ENCODE measurements at places on chromosomes 1 and 21.

DNA sequence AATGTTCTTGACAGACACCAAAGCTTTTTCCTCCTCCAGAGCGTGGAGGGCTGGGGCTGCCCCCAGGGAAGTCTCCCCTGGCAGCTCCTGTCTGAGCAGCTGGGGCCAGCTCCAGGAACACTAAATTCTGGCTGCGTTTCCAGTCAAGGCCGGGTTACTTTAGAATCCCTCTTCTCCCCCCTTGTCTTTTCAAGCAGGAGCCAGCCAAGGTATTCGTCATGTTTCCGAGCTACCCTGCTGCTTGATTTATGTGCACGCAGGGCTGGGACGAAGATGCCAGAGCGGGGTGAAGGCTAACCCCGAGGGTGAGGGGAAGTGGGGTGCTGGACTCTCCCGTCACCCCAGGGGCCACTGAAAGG is 68.1 kb upstream of the ANGPTL1 start:
- DNase-seq, result no peak

DNA sequence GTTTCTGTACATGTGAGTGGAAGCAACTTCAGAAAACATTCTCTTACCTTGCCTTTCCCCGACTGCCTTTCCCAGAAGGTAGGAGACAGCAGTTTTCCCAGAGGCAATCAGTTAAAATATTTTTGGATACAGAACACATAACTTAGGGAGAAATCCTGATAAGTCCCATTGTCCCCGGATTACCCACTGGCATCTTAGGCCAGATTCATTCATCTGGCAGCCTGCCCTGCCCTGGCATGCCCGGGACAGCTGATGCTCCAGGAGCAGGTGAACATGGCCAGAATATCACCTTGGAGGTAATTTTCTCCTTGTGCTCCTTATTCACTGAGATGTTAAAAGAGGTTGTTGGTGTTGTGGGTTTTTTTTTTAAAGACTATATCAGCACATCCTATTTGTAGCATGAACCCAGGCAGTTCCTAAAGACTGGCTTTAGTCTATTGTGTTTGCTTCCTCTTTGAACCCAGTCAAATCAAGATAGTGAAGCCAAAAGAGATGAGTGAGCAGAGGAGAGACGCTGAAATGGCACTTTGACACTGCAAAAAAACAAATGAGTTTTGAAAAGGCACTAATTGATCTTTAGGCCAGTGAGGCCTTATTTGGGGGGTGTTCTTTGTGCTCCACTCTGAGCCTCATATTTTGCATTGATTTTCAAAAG is 139.6 kb downstream of the PLPP3 start:
- DNase-seq, result no peak

DNA sequence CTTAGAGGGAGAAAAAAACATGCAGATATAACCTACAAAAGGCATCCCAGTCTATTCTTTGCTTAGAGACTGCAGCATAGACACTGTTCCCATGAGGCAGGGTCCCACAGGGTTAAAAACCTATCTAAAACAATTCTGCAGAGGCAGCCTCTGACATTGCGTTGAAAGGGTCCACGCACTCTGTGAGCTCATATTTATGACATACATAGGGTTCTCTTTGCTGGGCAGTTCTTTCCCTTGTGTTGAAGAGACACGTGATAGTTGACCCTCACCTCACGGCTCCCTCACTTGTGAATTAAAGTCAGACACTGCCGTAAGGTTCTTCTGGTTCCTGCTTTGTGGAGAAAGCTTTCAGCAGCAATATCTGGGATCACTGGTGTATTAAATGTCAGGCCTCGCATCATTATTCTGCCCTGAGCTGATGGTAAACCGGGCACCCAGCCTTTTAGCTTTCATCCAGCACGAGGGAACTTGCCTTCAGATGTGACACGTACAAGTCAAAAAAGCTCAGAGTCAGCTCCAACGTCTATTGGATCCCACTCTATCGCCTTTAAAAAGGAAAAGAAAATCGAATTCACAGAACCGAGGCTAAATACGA is 52.8 kb upstream of the HNRNPU start:
- DNase-seq, result no peak

DNA sequence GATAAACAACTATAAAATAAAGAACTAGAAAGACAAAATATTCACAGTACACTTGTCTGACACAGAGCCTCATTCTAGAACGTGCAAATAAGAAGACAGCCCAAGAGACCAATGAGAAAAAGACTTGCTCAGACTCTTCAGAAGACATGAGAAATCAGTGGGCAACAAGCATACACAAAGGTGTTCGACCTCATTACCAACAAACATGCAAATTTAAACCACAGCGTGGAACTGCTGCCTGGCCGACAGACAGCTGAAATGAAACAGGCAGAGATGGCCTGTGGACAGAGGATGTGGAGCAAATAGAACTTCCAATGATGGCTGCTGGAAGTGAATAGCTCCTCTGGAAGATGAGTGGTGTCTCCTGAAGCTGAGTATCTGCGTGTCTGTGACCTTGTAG is 22.4 kb upstream of the COL6A1 start:
- DNase-seq, result no peak

DNA sequence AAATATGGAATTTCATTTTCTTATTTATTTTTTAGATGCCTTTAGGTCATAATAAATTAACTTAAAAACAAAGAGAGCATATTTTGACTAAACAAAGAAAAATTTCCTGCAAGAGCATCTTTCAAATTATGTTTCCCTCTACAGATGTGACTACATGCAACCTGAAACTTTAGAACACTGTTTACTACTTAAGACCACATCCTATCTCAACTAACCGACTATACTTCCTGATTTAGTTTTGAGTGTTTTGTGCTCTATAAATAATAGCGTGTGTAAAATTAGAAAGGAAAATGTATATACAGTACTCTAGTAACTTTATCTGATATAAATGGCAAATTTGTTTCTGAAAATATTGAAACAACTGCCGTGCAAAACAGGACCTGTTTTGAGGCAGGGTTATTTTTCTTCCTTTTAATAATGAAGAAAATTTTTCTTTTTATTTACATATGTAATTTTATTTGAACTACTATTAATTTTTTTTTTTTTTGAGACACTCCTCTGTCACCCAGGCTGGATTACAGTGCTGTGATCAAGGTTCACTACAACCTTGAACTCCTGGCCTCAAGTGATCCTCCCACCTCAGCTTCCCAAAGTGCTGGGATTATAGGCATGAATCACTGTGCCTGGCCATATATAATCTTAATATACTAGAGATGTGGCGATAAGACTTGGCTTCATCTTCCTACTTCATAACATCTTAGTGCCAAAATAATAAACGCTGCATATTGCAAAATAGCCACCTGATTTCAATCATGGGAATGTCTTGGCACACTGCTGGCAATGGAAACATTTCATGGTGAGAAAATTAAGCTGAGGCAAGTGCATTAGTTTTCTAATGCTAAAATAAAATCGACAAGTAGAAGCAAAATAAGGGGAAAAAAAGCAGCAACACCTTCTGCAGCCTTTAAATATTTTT is 12.3 kb downstream of the ZRANB2 start:
- no peak for DNase-seq

- no peak for DNase-seq
These were observed 256.8 kb downstream of the FAF1 start for GRCh38 chr1:50703240-50703639.

GRCh38 chr1:226684026-226684425 is 55.1 kb downstream of the ITPKB start:
- DNase-seq, result no peak

DNA sequence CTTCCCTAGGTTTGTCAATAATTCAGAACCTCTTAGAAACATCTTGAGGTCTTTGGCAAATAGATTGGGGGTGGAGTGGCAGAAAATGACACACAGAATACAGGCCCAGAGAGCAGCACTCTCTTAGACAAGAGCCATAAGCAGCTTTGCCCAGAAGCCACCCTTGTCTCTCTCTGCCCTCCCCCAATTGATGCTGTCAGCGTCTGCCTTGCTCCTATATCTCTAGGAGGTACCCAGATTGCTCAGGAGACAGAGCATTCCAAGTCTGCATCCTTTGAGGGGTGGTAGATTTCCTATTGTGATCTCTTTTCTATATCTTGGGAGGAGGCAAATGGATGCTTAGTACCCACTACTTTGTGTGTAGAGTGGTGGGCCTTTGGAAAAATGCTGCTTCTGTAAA is 1.8 kb downstream of the RGL1 start:
- DNase-seq, result no peak

- no peak for DNase-seq
These were observed 33.2 kb downstream of the RGS13 start for GRCh38 chr1:192669174-192669573.

DNA sequence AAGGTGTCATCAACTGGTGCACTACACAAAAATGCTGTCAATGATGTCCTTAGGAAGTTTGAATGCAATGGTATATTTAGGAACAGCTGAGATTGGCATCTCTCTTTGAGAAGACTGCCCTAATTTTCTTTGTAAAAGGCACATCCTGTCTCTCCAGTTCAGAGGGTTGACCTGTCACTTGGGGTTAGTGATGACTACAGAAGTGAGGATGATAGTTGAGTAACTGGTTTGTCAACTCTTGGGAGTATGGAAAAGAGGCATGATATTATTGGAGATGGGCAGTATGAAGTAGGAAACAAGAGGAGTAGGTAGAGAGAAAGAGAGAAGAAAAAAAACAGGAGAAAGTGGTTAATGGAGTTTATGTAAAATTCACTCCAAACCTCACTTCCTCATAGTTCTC is 40.4 kb upstream of the PIGC start:
- DNase-seq, result no peak

- no peak for DNase-seq
These were observed 2.2 kb downstream of the TLR5 start for GRCh38 chr1:223140611-223141405.

DNA sequence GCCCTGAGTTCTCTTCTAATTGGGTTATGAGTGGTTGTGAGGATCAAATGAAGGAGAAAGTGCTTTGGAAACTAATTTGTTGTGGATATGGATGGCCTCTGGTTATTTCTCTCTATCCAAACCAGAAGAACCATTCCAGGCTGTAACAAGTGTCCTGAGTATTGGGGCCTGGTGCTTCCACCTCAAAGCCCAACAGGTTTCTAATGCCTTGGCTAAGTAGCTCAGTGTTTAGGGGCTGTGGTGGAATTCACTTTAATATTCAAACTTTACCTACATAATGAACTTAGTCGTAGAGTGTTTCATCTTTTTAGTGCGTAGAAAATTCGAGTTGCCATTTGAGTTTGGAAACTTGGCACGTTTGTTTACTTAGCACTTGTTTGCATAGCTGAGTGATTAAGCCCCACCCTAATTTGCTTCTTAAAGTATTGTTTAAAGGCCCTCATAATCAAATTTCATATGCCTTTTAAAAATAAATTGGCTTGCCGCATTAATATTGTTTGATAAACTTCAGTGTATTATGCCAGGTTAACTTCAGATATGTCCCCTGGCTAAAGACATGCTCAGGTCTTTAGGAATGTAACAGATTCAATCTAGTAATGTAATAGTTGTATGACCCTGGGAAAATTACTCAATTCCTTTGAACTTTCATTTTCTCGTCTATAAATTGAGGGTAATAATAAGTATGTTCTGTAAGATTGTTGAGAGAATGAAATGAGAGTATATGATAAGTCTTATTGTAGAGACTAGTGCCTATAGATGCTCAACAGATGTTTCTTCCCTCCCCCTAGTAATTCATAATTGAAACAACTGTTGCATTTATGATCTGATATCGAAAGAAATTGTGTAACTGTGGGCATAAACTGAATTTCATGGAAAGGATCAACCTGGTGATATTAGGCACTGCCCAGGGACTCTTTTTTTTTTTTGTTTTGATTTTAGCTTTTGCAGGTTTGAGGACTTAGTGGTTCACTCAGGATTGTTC is 1.6 kb downstream of the AGO4 start:
- no peak for DNase-seq

GRCh38 chr1:11664336-11665065 is 501 bp downstream of the FBXO6 start:
- DNase-seq, result peak; percentile 19

DNA sequence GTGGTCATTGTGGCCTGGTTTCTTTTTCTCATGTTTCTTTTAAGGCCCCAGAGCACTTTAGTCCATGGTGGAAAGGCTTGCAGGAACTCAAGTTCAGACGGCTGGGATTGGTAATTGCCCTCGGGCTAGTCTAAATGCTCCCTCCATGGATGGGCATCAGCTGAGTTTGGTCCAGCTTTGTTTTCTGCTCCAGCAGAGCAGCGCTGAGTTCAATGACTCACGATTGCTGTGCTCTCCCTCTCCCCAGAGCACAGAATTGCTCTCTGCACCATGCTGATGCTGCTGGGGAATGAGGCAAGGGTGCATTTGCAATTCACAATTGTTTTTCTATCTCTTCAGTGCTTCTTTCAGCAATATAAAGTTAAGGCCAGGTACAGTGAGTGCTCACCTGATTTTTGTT is 1.8 kb upstream of the OR2T6 start:
- no peak for DNase-seq

DNA sequence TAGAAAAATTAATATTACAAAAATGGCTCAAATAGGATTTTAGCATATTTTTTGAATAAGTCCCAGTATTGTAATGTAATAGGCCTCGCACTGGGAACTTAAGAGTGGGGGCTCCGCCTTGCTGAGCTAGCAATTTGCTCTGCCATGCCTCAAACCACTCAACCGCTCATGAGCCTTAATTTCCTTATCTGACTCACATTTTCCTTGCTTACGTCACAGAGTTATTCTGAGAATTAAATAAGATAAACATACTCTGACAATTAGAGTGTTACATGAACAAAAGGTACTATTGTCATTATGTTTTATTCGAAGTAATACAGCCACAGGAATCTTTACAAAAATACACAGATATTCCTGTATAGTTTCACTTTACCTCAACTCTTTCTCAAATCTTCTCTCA is 108.1 kb downstream of the SLC44A5 start:
- DNase-seq, result no peak

- DNase-seq, result no peak
These were observed 31.8 kb downstream of the SPSB1 start for GRCh38 chr1:9324246-9325096.

DNA sequence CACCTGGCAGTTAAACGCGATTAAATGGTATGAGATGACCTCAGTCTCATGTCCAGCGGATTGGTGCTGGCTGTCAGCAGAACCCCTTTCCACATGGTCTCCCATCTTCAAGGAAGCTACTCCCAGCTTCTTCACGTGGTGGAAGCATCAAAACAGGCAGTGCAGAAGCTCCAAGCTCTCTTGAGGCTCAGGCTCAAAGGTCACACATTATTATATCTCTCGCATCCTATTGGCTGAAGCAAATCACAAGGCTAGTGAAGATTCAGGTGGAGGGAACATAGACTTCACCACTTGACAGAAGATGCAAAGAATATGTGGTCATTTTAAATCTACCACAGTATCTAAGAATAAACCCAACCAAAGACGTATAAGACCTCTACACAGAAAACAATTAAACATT is 181.9 kb downstream of the VPS13D start:
- no peak for DNase-seq

GRCh38 chr1:164709541-164710278 is 150.7 kb downstream of the PBX1 start:
- DNase-seq, result no peak
